ENCODE measurements at places on chromosomes 5 and 9.

- DNase-seq = no peak
Observed at GRCh38 chr5:9302218-9302617, 243.7 kb downstream of the SEMA5A start.

GRCh38 chr9:21252721-21253547 lies 13.1 kb upstream of the IFNA14 start:
- DNase-seq = peak; percentile 14

DNA sequence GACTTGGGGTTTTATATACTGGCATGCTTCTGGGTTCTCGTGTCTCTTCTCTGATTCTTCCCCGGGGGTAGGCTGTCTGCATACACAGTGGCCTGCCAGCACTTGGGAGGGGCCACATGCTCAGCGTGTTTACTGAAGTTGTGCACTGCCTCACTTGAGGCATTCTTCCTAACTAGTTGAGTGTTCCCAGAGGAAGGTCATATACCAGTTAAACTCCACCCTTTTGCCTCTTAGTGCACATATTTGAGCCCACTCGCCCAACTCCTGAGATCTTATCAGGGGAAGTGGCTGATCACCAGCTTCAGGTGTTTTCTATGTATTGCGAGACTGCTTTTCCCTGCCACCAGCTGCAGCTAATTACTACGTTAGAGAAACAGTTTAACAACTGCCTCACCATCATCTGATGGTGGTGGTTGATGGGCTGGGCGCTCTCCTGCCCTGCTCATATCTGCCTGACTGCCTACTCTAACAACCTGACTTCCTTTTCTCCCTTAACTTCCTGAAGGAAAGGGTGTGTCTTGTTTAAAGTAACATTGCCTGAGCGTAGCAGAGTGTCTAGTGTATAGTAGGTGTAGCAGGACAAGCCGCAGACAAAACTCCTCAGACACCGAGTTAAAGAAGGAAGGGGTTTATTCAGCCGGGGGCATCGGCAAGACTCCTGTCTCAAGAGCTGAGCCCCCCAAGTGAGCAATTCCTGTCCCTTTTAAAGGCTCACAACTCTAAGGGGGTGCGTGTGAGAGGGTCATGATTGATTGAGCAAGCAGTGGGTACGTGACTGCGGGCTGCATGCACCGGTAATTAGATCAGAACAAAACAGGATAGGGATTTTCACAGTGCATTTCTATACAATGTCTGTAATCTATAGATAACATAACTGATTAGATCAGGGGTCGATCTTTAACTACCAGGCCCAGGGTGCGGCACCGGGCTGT lies 60.1 kb upstream of the CLINT1 start:
- DNase-seq = no peak

DNA sequence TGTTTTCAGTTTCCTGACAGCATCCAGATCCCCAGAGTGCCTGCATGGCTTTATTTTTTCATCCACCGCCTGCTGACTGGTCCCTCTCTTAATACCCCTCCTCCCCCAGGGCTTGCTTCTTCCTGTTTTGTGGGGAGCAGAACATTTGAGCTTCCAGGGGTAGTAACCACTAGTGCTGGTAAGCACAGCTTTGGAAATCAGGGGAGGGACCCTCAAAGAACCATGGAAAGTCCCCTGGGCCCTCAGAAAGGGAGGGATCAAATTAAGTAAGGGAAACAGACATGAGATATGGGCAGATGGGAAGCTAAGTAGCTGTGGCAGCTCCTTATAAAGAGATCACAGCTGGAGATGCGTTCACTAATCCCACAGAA lies 26.8 kb downstream of the GRIA1 start:
- no peak for DNase-seq

DNA sequence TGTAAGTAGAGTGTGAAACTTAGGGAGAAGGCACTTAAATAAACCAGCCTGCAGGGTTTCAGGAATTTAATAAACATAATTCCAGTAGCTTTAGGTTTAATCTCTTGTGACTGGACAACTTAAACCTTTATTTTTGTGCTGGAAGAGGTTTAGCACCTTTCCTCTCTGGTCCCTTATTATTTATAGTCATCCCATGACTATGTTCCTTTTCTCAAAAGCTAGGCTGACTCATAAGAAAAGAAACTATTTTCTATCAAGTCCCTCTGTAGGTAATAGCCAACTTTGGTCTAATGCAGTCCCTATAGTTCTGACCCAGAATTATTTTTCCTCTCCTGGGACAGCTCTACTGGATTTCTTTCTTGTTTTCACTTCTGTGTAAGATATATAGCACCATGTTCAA lies 588.9 kb downstream of the NR2F1-AS1 start:
- DNase-seq = no peak

- DNase-seq = no peak
Observed at GRCh38 chr5:143966280-143966679, 154.3 kb downstream of the HMHB1 start.

- DNase-seq = peak; percentile 67
Observed at GRCh38 chr9:14417237-14417636, 103.3 kb upstream of the NFIB start.
